Stimulated activated CD4-positive, alpha-beta T cell treated with anti-CD3 and anti-CD28 coated beads, Interleukin-12 subunit alpha, Interleukin-12 subunit beta, amount 100 ng/mL, for 4 hours (primary cell): ENCODE measurements at places on chromosomes 7 and 10.

- no peak for DNase-seq
Measured at GRCh38 chr7:116534790-116535189, 10.0 kb downstream of the CAV1 start.

GRCh38 chr10:63304146-63304545 is 161.6 kb downstream of the JMJD1C start:
- no peak for DNase-seq

GRCh38 chr7:40726559-40726958 is 591.8 kb downstream of the SUGCT start:
- DNase-seq = no peak

GRCh38 chr10:74039561-74040145 is 41.7 kb downstream of the VCL start:
- no peak for DNase-seq

GRCh38 chr7:51263631-51264484 is 52.8 kb downstream of the COBL start:
- no peak for DNase-seq

GRCh38 chr10:99620711-99621453 is 643 bp upstream of the SLC25A28 start:
- DNase-seq = peak; percentile 83

DNA sequence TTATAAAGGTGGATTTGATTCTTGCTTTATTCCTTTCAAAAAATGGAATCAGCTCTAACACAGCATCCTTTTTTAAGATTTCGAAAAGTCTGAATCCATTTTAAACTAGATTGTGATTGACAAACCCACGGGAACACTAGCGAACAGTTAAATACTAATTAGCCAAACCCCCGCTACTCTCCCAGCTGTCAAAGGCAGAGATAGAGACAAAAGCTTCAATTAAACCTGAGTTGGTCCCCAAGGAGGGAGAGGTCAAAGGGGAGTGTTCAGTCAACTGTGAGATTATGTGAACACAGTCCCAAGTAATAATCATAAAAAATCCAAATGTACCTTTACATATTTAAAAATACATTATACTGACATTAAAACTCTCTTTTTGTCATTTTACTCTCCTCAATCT is 65.7 kb upstream of the TBX20 start:
- DNase-seq = no peak

GRCh38 chr10:32891261-32891660 is 66.8 kb downstream of the ITGB1 start:
- no peak for DNase-seq

DNA sequence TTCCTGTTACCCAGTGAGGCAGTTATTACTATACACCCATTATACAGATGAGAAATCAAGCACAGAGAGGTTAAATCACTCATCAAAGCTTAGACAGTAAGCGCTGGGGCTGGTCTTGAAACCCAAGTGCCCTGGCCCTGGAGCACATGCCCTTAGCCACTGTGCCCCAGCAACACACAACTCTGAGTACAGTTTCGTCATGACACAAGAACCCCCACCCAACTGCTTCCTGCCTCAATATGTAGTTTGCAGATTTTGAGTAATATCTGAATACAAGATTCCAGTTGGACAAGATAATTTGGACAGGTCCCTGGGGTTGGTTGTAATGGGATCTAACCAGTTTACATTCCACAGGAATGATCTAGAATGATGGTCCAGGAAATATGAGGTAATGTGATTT is 62.8 kb downstream of the SH3PXD2A start:
- DNase-seq = no peak

- DNase-seq = peak; percentile 30
Measured at GRCh38 chr10:119139464-119140067, 25.9 kb downstream of the SFXN4 start.

GRCh38 chr10:80187060-80187459 is 18.3 kb downstream of the ANXA11 start:
- DNase-seq = no peak

DNA sequence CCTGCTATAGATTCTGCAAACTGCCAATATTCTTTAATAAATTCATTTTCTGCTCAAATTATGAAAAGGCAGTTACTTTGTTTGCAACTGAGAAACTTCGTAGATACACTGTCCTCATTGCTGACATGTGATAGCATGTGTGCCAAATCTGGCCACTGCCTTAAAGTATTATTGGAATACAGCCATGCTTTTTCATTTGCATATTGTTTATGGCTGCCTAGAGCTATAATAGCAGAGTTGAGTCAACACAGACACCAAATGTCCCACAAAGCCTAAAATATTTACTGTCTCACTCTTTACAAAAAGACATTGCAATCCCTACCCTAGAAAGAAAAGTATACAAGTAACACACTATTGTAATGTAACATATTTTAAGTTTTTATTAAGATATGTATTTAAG is 647.4 kb downstream of the XPNPEP1 start:
- no peak for DNase-seq

GRCh38 chr7:32533276-32534029 is 38.2 kb downstream of the AVL9 start:
- no peak for DNase-seq

GRCh38 chr7:114214466-114214865 is 200.1 kb upstream of the FOXP2 start:
- no peak for DNase-seq

- no peak for DNase-seq
Measured at GRCh38 chr10:33542752-33543505, 208.5 kb upstream of the NRP1 start.

- peak; percentile 11 for DNase-seq
Measured at GRCh38 chr7:25968205-25968993, 183.6 kb upstream of the NFE2L3 start.

DNA sequence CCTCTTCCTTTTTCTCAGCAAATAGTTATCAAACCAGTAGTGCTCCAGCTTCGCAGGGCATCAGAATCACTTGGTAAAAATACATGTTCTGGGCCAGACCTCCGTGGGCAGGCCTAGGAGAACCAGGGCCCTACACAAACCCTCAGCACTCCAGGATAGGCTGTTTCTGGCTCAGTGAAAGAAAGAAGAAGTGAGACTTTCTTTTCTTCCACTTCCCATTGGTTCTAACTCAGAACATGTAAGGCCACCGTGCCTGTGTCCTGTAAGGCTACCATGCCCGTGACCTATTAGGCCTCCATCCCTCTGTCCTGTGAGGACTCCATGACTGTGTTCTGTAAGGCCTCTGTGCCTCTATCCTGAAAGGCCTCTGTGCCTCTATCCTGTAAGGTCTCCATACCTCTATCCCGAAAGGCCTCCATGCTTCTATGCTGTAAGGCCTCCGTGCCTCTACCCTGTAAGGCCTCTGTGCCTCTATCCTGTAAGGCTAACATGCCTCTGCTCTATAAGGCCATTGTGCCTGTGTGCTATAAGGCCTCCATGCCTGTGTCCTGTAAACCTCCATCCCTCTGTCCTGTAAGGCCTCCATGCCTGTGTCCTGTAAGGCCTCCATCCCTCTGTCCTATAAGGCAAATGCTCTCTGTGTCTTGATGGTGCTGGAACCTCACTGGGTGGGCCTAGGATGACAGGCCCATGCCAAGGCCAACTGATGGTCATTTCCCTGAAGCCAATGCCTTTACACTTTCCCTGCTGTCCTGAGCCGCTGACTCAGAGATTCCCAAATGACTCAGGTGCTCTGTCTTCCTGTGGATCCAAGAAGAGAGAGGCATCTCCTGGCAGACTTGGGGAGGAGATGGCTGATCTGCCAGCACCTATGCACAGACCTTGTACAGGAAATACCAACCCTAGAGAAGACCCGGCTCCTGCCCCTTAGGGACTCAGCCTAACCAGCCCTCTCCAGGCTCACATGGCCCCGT is 96.6 kb upstream of the CACUL1 start:
- no peak for DNase-seq

DNA sequence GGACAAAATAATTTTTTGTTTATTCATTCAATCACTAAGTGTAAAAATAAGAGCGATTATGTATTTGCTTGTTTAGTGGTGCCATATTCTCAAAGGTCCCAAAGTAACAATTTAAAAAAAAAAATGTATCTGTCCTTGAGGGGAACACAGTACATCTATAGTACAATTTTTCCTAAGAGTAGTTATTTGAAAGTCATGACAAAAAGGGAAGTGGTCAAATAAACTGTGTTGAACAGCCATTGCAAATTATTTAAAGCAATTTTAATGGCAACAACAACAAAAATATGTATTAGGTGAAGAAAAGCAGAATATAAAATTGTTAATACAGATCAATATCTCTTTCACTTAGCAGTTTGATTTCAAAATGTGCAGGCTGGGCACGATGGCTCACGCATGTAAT is 943.5 kb downstream of the CNTNAP2 start:
- DNase-seq = no peak

GRCh38 chr7:18208921-18209320 is 181.3 kb upstream of the PRPS1L1 start:
- DNase-seq = no peak

GRCh38 chr10:11167233-11167966 is 149.7 kb downstream of the CELF2 start:
- DNase-seq = no peak

DNA sequence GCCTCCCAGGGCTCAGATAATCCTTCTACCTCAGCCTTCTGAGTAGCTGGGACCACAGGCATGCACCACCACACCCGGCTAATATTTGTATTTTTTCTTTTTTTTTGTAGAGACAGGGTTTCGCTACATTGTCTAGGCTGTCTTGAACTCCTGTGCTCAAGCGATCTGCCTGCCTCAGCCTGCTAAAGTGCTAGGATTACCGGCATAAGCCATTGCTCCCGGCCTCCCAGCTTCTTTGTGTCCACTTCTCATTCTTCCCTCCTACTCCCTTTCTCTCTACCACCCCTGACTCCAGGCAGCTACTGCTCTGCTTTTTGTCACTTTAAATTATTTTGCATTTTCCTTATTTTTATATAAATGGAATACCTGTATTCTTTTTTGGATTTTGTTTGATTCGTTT is 83.4 kb downstream of the PALS2 start:
- no peak for DNase-seq

DNA sequence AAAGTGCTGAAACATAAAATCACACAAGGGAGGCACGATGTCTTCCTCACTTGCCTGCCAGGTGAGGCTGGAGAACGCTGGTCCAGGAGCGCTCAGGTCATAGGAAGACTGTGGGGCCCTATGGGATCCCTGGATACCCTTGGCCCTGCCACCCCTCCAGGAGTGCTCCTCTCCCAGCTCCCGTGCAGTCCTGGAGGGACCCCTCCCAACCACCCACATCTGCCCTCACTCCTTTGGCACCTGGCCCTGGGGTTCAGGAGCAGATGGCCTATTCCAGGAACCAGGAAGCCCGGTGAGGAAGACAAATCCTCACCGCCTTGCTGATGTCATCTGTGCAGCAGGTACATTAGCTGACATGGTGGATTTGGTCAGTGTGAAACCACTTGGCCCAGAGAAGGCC is 3.7 kb upstream of the CXCL12 start:
- no peak for DNase-seq

- no peak for DNase-seq
Measured at GRCh38 chr7:113298501-113298900, 180.1 kb upstream of the SMIM30 start.

GRCh38 chr7:116030651-116031276 is at the start of gene TFEC:
Gene TFEC, minus strand, starts transcription at chr7:116030763. Its CDS starts 46,322 bp downstream, at chr7:115984441.
- DNase-seq = no peak

GRCh38 chr7:12862146-12862545 is 174.7 kb downstream of the ARL4A start:
- no peak for DNase-seq

GRCh38 chr7:134902058-134902457 is 84.2 kb upstream of the AGBL3 start:
- no peak for DNase-seq

- DNase-seq = no peak
Measured at GRCh38 chr10:91378061-91378460, 32.1 kb upstream of the HECTD2 start.

GRCh38 chr7:49631960-49632359 is 141.5 kb upstream of the VWC2 start:
- DNase-seq = no peak

DNA sequence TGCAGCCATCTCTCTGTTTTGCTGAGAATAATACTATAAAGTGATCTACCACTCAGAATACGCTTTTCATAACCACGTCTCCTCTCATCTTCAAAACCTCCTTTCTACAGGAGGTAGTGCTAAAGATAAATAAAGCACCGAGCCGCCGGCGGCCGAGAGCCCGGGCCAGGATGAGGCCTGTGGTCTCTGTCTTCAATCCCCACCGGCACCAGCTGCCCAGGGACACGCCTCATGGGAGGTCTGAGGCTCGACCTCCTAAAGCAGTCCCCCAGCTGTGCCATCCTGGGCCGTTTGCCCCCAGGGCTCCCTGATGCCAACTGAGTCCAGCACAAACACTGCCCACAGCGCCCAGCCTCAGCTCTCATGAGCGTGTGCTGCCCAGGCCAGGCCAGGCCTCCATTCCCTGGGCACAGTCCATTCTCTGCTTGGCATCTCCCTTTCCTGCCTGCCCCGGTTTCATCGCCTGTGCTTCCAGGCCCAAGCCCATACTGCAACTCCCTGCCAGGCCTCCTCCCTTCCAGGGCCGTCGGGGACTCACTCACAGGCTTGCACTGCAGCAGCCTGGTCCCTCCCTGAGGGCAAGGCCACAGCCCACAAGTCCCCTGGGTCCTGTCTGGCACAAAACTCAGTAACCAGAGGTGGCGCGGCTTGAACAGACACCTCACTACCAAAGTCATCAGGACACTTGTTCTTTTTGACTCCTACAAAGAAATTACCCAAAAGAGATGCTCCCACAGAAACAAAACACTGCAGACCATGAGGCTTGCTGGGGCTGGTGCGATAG is 2.5 kb downstream of the INTS1 start:
- DNase-seq = no peak

- DNase-seq = no peak
Measured at GRCh38 chr7:100371561-100372171, 1.6 kb upstream of the PILRA start.

GRCh38 chr7:55966851-55967250 is 2.5 kb downstream of the NIPSNAP2 start:
- DNase-seq = no peak

GRCh38 chr7:75756991-75757676 is 14.9 kb downstream of the CCL26 start:
- DNase-seq = no peak

DNA sequence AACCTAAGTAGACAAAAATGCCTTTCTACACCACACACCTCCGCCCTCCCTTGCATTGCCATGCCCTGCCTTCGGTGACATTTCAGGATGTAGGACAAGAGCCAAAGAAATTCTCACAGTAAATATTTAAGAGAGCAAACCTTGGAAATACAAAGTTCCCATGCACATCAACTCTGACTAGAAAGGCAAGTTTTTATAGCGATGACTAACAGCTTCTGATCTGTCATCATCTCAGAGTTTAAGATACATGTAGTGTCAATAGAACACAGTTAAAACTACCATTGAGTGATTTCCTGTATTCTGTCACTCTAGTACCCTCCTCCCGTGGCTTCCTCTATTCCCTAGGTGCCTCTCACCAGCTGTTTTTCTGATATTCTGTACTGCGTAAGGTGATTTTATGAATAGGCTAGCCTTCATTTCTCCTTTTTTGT is 20.7 kb downstream of the SLC16A9 start:
- no peak for DNase-seq

- DNase-seq = peak; percentile 37
Measured at GRCh38 chr7:139034855-139035585, 822 bp downstream of the ZC3HAV1L start.

- no peak for DNase-seq
Measured at GRCh38 chr10:61628875-61629513, 33.7 kb upstream of the CABCOCO1 start.
